Activated CD4-positive, alpha-beta T cell treated with anti-CD3 and anti-CD28 coated beads for 36 hours (primary cell): ENCODE measurements at places on chromosomes 7 and 10. TPM values are rescaled to one million over a fixed set of nuclear protein-coding genes. Genes with fewer than 3 reads are reported as not detected.
A peak's percentile ranks its signal among the peaks of the same experiment; 100 is the strongest.

- no peak overlapping the region for H3K4me3 ChIP-seq
- no peaks in the 10 kb centered on the region for H3K4me1 ChIP-seq
- no peak overlapping the region for H3K27ac ChIP-seq
- H3K36me3 ChIP-seq: no peaks in the 10 kb centered on the region
- peaks cover 4% of the 10 kb centered on the region for H3K27me3 ChIP-seq
- DNase-seq: peak; percentile 46
Observed at GRCh38 chr10:86203162-86203905, 163.3 kb downstream of the GRID1 start.

- no peaks in the 10 kb centered on the region for H3K27me3 ChIP-seq
- no peak for DNase-seq
- peaks cover 49% of the 10 kb centered on the region for H3K36me3 ChIP-seq
- H3K4me3 ChIP-seq: no peak overlapping the region
- no peaks in the 10 kb centered on the region for H3K4me1 ChIP-seq
- no peak overlapping the region for H3K27ac ChIP-seq
Observed at GRCh38 chr7:138584283-138584682, 116.9 kb downstream of the SVOPL start.

- H3K4me1 ChIP-seq: no peaks in the 10 kb centered on the region
- no peak overlapping the region for H3K4me3 ChIP-seq
- H3K36me3 ChIP-seq: no peaks in the 10 kb centered on the region
Observed at GRCh38 chr7:158454631-158455030, 133.0 kb downstream of the PTPRN2 start.

DNA sequence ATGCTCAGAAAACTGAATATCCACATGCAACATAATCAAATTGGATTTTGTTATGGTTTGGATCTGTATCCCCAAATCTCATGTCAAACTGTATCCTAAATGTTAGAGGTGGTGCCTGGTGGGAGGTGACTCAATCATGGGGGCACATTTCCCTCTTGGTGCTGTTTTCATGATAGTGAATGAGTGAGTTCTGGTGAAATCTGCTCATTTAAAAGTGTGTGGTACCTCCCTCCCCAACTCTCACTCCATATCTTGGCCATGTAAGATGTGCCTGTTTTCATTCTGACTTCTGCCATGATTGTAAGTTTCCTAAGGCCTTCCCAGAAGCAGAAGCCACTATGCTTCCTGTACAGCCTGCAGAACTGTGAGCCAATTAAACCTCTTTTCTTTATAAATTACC, 239.6 kb upstream of the KLF14 start:
- peak overlapping the region; percentile 23 for H3K4me3 ChIP-seq
- H3K36me3 ChIP-seq: peaks cover 48% of the 10 kb centered on the region
- peak overlapping the region; percentile 99 for H3K27ac ChIP-seq
- H3K27me3 ChIP-seq: no peaks in the 10 kb centered on the region
- peaks cover 76% of the 10 kb centered on the region for H3K4me1 ChIP-seq

GRCh38 chr7:47792521-47793121, 155.6 kb downstream of the PKD1L1 start:
- H3K27ac ChIP-seq: no peak overlapping the region
- no peaks in the 10 kb centered on the region for H3K36me3 ChIP-seq
- DNase-seq: no peak
- H3K4me1 ChIP-seq: no peaks in the 10 kb centered on the region

- H3K27me3 ChIP-seq: no peaks in the 10 kb centered on the region
- DNase-seq: no peak
- no peak overlapping the region for H3K4me3 ChIP-seq
- H3K4me1 ChIP-seq: peaks cover 48% of the 10 kb centered on the region
- peaks cover 28% of the 10 kb centered on the region for H3K36me3 ChIP-seq
Observed at GRCh38 chr7:35849158-35849831, 48.4 kb downstream of the SEPTIN7 start.

DNA sequence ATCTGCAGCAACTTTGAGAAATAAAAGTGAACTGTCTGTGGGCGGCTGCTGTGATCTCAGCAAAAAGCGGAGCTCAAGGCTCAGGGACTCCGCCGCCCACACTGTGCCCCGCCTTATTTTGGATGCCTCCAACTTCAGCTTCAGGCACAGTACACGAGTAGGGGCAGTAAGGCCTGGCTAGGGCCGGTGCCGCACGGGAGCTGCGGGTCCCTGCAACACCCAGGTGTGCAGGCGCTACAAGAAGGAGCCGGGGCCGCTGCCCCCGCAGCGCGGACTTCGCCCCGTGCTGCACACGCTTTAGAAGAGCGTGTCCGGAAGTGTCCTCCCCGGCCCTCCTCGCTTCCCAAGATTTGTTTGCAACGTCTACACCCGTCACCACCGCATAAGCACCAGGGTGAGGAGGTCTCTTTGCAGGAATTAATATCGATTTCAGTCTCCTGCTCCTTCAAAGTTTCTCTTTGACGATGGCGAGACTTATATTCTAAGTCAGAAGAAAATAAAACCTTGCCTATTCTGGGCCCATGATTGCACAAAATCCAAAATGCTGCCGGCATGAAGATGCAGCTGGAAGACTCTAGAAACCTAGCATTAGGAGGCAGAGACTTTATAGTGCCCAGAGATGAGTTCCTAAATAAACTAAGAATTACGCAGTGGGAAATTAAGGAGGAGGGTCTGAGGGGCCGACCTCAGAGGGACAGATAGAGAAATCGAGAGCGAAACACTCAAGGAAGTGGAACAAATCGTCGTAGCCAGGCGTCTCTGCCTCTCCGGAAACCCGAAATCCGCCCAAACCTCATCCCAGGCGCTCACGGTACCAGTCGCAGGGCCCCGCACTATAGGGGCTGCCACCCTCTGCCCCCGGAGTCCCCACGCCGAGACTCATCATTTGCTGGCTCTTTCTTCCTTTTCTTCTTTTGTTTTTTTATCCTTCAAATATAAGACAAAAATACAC, 6.4 kb downstream of the VAX1 start:
- peaks cover 75% of the 10 kb centered on the region for H3K27me3 ChIP-seq
- H3K36me3 ChIP-seq: no peaks in the 10 kb centered on the region
- H3K4me1 ChIP-seq: peaks cover 35% of the 10 kb centered on the region
- no peak overlapping the region for H3K4me3 ChIP-seq
- no peak overlapping the region for H3K27ac ChIP-seq

DNA sequence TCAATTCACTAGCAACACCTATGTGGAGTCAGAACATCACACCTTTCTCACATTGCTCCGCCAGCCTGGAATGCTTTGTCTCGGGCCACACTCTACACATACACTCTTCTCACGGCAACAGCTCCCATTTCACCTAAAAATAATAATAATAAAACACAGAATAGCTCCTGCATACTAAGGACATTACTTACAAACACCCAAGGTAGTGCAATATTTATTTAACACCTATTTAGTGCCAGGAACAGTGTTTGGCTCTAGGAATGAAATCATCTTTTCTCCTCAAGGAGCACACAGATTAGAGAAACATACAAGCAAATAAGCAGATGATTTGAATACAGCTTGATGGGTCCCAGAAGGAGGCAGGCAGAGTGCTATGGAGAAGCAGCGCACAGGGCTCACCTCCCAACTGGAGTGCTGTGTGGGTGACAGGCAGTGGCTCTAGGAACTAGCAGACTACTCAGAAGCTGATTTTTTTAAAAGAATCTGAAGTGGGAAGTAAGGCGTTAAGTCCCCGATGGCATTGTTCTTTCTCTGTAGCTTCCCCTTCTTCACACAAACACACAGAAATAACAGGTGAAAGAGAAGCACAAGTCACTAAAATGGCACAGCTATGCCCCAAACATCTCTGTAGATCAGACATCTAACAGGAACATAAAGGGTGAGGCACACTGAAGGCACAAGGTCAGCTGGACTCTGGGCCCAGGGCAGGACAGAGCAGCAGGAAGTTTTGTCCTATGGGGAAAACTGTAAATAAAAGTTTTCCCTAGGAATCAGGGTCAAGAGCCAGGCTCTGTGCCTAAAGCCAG, 16.7 kb downstream of the USP6NL start:
- no peak overlapping the region for H3K27ac ChIP-seq
- peaks cover 11% of the 10 kb centered on the region for H3K4me1 ChIP-seq
- no peaks in the 10 kb centered on the region for H3K27me3 ChIP-seq
- H3K4me3 ChIP-seq: no peak overlapping the region
- DNase-seq: no peak
- H3K36me3 ChIP-seq: no peaks in the 10 kb centered on the region

SFTPA1 gene
- not detected for total RNA-seq

OR2A12 gene
- not detected for total RNA-seq

CTBP2 gene
- 0.21 TPM for total RNA-seq
